ENCODE measurements at places on chromosomes 16 and 17.

DNA sequence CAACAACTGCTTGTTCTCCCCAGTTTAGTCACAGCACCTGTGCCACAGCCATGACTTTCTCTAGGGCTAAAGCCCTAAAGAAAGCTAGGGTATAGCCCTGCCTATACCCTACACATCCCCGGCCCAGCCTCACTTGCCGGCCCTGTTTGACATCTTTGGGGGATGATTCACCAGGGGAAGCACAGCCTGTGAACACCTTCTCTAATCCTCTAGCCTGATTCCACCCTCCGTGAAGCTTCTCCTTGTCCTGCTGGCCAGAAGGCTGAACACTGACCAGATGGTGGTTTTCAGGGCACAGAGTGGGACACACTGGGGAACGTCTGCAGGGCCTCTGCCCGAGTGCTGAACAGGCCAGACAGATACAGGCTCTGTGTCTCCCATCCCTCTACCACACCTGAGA is 6.0 kb downstream of the CLEC16A start:
- DNase-seq: no peak

DNA sequence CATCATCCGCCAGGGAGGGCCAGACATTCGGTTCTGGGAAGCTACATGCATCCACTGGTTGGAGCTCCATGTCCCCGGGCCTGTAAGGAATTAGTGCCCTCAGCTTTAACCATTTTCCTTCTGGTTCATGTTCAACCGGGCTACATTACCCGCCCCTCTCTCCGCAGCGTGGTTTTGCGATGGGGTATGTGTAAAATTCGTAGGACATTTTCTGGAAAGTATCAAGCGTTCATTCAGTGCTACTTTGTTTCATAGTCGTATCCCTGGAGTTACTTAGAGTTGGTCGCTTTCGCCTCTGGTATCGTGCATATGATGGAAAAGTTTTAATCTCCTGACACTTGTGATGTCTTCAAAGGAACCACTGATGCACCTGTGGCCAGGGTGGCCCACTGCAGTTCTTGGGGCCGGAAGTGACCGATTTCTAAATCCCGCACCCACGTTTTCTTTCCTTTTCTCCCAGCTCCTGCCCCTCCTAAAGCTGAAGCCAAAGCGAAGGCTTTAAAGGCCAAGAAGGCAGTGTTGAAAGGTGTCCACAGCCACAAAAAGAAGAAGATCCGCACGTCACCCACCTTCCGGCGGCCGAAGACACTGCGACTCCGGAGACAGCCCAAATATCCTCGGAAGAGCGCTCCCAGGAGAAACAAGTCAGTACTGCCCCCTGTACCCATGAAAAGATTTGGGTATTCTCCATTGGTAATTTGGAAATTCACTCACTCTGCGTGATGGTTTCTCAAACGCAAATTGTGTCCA is 637 bp downstream of the RPL23A start:
- DNase-seq: no peak

- DNase-seq: no peak
Observed at GRCh38 chr16:79754081-79754480, 153.5 kb upstream of the MAF start.

DNA sequence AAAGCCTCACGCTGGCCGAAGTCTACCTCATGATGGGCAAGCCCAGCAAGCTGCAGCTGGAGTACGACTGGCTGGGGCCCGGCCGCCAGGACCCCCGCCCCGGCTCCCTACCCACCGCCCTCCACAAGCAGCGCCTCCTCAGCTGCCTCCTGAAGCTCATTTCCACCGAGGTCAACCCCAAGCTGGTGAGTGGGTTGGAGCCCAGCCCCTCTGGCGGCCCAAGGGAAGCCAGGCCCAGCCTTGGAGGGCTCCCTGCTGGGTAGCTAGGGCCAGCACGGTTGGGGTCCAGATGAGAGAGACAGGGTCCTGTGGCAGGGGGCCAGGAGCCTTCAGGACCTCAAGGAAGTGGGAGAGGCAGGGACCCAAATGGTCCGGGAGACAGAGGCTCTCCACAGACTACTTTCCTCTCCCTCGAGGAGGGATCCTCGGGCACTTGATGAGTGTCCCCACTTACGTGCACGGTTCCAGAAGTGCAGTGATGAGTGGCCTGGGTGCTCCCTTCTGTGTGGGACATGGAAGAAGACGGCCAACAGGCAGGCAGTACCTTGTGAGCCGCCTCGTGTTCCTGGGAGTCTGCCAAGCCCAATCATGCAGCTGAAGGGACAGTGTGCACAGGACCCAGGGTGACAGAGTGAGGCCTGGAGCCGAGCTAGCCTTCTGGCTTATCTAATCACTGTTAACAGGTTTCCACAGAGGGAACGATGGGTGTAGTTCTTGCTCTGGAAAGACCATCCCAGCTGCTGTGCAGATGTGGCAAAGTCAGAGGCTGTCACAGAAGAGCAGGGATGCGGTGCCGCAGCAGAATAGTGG is 21.1 kb upstream of the JPT2 start:
- DNase-seq: no peak

DNA sequence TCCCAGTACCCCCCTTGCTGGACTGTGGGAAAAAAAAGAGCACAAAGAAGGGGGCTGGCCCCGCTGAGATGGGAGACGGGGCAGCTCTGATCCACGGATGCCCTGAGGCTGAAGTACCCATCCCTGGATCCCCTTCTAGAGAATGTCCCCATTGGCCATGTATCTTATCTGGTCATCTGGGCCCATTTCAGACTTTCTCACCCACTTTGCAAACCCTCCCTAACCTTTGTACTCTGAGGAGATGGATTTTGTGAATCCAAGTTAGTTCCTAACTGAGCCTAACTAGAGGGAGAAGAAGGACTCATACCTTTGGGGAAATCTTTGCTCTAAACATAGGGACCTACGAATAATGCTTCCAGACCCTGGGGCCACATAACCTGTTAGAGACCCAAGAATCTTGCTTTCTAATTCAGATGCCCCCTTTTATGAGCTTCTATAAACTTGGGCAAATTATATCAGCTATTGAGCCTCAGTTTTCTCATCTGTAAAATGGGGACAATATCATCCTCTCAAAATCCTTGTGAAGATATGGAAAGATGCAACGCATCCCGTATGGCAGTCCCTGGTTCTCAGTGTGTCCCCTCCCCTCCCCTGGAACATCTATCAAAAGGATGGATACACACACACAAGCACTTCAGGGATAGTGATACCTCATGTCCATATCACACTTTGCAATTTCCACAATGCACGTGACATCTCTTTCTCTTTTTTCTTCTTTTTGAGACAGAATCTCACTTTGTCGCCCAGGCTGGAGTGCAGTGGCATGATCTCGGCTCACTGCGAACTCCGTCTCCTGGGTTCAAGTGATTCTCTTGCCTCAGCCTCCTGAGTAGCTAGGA is 16.8 kb upstream of the FZD2 start:
- no peak for DNase-seq

DNA sequence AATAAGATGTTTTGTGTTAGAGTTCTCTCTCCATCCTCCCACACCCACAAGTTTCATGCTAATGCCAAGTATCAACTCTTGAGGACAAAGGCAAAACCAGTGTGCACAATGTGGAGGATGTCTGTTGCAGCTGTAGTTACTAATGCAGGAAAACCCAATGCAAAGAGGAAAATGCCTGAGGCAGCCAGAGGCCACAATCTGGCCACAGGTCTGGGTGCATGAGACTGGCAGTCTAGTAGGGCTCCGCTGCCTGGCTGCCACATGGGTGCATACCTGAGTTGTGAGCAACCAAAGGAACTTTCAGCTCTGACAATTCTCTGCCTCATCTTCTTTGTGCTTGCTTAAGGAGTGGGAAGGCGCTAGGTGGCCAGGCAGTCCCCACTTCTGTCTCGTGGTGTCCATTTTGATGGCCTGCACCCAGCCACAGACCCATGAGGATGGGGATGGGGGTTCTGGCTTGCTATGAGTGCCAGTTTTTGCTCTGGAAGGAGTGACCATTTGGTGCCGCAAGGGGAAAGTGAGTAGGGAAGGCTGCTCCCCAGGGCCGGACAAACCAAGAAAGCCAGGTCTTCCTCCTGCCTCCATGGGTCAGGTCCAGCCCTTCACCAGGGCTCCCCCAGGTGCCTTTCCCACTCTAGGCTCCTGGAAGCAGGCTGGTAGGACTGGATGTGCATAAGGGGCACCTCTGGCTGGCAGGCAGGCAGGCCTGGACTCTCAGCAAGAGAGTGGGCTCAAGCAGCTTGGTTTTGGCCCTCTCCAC is 4.2 kb upstream of the GFOD2 start:
- peak; percentile 70 for DNase-seq

GRCh38 chr17:65290056-65290455 is 152.9 kb downstream of the RGS9 start:
- no peak for DNase-seq

GRCh38 chr16:361341-361871 is 8.9 kb upstream of the AXIN1 start:
- DNase-seq: no peak

DNA sequence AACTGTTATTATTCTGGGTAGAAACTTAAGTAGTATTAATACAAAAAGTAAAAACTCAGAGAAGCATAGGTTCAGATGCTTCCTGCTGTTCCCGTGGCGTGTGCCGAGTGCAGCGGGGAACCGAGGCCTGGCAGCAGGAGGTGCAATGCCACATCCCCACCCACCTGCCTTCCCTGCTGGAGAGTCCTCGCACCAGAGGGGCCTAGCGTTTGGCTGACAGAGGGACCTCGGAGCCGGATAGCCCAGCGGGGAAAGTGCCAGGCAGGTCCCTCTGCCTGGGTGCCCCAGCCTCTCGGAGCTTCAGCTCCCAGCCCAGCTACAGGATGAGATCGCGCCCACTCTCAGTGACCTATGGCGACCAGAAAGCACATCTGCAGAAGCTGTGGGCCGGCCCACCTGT is 169.6 kb upstream of the GSE1 start:
- no peak for DNase-seq

- DNase-seq: peak; percentile 95
Observed at GRCh38 chr16:30947859-30948666, 805 bp upstream of the ORAI3 start.
